Left colon (tissue), 2 donors: ENCODE measurements at places on chromosomes 1 and 21. TPM values are rescaled to one million over a fixed set of nuclear protein-coding genes. Genes with fewer than 3 reads are reported as not detected.

DNA sequence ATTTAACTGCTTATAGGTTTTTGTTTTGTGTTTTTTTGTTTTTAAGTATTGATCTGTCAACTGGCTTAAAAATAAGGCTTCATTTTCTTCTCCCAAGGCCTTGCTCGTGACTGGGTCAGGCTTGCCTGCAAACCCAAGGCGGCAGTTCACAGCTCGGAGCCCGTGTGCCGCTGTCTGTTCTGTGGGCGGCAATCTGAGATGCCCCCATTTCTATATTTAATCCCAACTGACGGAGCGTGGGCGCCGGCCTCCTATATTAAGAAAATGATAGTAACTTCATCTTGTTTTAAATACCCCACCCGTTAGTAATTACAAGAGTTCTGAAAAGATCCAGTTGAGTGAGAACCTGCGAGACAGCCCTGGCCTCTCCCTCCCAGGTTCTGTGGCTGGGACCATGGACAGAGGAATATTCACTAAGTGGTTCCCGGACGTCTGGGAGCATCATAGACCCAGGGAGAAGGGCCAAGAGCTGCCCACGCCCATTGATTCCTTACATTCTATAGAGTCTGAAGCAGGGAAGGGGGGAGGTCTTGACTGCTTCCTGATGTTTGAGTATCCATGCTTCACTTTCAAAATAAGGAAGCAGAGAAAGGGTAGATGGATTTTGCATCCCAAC lies 42.6 kb upstream of the GPR153 start:
- no peak for DNase-seq

DNA sequence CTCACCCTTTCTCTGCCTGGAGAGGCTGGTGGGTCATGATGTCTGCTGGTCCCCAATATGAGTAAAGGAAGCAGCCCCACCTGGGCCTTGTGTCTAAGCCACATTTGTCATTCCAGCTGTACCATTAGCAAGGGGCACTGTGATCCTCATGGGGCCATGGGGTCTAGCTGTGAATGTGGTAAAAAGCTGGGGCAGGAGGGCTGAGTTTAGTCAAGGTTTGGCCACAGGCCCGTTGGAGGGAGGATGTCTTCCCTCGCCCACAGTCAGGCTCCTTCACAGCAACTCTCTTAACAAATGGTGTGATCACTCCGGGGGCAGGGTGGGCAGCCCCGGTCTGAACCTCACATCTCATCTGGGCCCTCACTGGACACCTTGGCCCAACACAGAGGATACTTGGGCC lies 115.4 kb downstream of the DMRTB1 start:
- DNase-seq = no peak

The OPTC gene
- not detected for total RNA-seq

The CDA gene
- 61.3 TPM for total RNA-seq
